ENCODE measurements at places on chromosomes 2 and 18. TPM values are rescaled to one million over a fixed set of nuclear protein-coding genes. Genes with fewer than 3 reads are reported as not detected.

RAPH1 gene
- 22.1 TPM for total RNA-seq

GALM gene
- total RNA-seq: 7.4 TPM

IL37 gene
- not detected for total RNA-seq

LOXHD1 gene
- total RNA-seq: not detected

WDSUB1 gene
- 3.6 TPM for total RNA-seq

HOXD4 gene
- total RNA-seq: not detected

IL1R1 gene
- total RNA-seq: 30.5 TPM

SNORC gene
- 6.8 TPM for total RNA-seq

ANKRD29 gene
- 2.3 TPM for total RNA-seq

TEKT4 gene
- total RNA-seq: not detected

CNRIP1 gene
- total RNA-seq: 39.2 TPM

MPP4 gene
- total RNA-seq: not detected

RFTN2 gene
- total RNA-seq: 4.5 TPM

PASK gene
- 4.6 TPM for total RNA-seq

FIGN gene
- total RNA-seq: 1.0 TPM

CXCR1 gene
- total RNA-seq: not detected

SLC25A52 gene
- total RNA-seq: not detected

UGT1A3 gene
- not detected for total RNA-seq

XIRP2 gene
- total RNA-seq: 0.65 TPM
